Activated T-cell treated with anti-CD3 and anti-CD28 coated beads, Interleukin-2, amount 50 U/mL, for 72 hours (primary cell): ENCODE measurements at places on chromosomes 4 and X. TPM values are rescaled to one million over a fixed set of nuclear protein-coding genes. Genes with fewer than 3 reads are reported as not detected.
A peak's percentile ranks its signal among the peaks of the same experiment; 100 is the strongest.

The UGT2B10 gene
- not detected for total RNA-seq

The TLR10 gene
- total RNA-seq, result not detected

DNA sequence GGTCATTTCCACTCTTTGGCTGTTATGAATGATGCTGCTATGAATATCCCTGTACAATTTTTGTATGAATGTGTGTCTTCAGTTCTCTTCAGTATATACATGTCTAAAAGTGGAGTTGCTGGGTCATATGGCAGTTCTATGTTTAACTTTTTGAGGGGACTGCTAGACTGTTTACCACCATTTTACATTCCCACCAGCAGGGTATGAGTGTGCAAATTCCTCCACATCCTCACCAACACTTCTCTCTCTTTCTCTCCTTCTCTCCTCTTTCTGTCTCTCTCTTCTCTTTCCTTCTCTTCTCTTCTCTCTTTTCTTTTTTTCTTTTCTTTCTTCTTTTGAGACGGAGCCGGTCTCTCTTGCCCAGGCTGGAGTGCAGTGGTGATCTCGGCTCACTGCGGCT, 7.8 kb downstream of the WWC2 start:
- DNase-seq, result no peak

DNA sequence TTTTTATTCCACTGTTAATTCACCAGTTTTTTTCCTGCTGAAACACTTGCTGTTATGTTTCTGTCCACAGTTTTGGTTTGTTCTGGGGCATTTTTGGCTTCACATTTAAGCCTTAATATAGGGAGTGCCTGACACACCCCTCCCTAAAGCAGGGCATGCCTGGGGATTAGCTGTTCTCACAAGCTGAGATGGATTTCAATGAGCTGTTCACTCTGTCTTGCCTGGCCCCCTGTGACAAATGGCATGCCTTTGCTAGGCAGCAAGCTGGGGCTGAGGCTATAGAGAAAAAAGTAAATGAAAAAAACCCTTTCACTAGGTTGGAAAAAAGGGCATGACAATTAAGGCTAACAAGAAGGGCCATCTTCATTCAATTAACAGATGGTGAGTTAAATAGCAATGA, 22.4 kb downstream of the LPAR4 start:
- DNase-seq, result no peak

DNA sequence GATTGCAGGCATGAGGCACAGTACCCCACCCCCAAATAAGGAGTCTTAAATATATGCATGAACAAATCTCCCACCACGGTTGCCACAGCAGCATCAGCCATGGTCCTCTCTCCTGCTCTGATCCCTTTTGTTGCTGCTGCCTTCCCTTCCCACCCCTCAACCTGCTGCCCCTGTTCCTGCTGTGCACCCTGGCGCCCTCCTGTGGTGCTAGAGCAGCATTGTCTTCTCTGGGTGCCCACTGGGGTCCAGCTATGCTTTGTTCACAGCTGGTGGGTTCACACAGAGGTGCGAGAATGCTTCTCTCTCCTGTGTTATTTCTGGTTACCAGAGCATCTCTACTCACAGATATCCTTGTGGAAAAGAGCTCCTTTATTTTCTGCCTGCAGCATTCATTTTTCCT, 116.2 kb downstream of the GATB start:
- DNase-seq, result peak; percentile 19

- no peak for DNase-seq
Observed at GRCh38 chr4:13983189-13983790, 355.8 kb upstream of the BOD1L1 start.
